ENCODE measurements at places on chromosomes 3 and 15.

DNA sequence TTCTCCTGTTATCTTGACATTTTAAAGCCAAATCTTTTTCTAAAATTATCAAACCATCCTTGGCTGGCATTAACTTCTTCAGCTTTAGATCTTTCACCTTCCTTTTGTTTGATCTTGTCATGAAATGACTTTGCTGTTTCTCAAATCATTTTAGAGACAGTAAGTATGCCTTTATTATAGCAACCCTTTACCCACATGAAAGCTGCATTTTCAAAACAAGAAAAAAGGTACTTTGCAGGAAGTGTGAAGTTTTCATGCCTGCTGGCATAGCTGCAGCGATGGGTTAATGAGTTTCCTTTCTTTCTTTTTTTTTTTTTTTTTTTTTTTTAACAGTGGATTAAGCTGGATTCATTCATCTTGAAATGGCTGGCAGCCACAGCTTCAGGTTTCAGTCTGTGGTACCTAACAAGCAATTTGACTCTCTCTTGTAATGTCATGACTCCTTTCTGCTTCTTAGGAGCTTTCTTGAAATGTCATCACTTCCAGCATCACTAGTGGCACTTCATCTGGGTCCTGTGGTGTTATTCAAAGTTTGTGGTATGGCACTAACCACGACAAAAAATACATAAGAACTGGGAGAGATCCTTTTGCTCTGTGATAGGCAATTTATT is 18.8 kb downstream of the SLC25A26 start:
- no peak for DNase-seq

DNA sequence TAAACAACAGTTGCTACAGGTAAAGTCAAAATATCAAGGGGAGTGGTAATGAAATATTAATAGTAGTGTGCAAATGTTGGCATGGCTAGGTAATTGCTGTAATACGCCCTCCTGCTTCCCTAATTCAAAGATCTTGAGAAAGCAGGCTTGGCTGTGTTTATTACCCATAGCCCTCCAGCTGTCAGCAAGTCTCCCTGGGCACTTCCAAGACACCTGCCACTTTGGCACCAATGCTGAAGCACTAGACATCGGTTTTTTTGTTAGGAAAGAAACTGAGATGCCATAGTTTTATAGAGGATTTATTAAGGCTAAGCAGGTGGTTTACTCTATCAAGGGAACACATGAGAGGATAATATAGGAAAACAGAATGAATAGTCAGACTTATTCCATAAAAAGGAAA is 64.4 kb downstream of the P2RY1 start:
- no peak for DNase-seq

- no peak for DNase-seq
Measured at GRCh38 chr3:60017631-60018030, 967.8 kb upstream of the CFAP20DC start.

DNA sequence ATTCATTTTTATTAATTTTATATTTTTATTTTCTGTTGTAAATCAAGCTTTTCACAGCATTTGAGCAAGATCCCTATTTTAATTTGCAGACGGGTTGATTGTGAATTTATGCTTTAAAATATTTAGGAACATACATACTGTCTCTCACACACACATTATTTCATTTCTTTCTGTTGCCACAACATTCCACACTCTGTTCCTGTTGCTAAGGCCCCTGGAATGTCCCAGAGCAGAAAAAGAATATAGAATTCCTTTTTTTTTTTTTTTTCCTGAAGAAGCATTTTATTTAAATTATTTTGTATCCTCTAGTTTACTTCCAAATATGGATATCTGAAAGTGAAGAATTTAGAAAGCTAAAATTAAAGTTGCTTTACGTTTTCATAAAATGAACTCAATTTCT is 36.8 kb upstream of the SCAANT1 start:
- no peak for DNase-seq

DNA sequence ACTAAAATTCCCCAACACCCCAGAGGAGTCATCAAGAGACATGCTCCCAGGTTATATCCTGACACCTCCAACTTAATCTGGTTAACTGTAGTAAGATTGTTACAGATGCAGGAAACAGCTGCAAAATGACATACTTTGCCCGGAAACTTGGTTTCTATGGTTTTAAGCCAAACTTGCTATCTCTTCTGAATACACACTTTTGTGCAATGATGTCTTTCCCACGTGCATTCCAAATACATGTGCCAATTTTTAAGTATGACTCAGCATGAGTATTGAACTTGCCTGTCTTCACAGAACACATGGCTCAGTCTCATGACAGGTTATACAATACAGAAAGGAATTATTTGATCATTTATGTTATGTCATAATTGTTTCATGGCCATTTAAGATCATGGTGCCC is 207.0 kb upstream of the DCBLD2 start:
- no peak for DNase-seq

- no peak for DNase-seq
Measured at GRCh38 chr3:89474333-89475130, 367.1 kb downstream of the EPHA3 start.

- no peak for DNase-seq
Measured at GRCh38 chr3:138375447-138375846, 27.1 kb downstream of the MRAS start.

DNA sequence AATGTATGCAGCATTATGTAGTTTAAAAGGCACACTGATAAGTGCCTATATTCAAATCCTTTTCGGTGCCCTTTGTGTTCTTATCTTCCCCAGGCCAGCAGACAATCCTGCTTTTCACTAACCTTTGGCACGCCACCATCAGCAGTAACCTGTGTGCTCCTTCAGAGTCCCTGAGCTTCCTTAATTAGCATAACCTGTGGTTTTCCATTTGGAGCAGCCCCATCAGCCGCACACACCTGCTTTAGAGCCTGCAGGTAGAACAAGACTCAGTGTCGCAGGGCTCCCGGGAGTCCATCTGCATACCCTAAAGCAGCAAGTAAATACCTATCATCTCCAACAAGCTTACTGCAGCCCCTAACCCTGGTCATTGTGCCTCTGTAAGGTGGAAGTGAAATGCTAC is 755.1 kb downstream of the ROBO2 start:
- peak; percentile 49 for DNase-seq

DNA sequence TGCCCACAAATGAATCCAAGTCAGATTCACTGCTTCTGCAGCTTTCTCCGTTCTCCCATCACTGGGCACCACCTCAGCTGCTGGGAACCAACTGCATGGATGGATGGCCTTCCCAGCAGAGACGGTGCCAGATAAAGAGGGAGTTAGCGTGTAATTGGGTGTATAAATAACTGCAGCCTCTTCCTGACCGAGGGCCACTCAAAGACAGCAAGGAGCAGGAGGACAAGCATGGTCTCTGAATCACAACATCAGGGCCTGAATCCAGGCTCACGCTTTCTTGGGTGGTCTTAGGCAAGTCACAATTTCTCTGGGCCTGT is 31.7 kb downstream of the TSPAN3 start:
- DNase-seq, result no peak

DNA sequence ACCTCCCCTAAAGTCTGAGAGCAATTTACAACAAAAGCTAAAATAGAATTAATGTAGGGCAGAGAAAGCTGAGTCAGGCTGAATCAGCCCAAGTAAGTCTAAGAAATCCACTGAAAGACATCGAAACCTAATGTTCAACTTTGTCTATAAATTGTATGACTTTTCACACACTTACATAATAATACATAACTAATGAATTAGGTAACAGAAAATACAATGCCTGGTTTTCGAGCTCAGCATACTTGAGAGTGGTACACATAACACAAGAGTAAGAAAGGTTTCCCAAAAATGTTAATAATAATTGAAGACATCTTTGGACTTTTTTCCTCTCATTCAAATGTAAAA is 55.3 kb upstream of the VGLL4 start:
- no peak for DNase-seq

DNA sequence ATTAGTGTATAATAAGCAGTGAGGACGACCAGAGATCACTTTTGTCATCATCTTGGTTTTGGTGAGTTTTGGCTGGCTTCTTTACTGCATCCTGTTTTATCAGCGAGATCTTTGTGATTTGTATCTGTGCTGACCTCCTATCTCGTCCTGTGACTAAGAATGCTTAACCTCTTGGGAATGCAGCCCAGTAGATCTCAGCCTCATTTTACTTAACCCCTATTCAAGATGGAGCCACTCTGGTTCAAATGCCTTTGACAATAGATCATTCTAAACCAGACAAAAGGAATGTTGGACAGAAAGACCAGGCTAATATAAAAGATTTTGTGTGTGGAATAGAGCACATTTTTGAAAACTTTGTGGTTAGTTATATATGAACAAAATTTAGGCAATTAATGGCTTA is 618.5 kb upstream of the BCHE start:
- DNase-seq, result no peak

- DNase-seq, result no peak
Measured at GRCh38 chr3:146262371-146263110, 11.6 kb upstream of the PLSCR4 start.

GRCh38 chr15:27989838-27990237 is 109.3 kb downstream of the OCA2 start:
- DNase-seq, result no peak

- DNase-seq, result no peak
Measured at GRCh38 chr3:47586746-47587145, 8.1 kb upstream of the CSPG5 start.

DNA sequence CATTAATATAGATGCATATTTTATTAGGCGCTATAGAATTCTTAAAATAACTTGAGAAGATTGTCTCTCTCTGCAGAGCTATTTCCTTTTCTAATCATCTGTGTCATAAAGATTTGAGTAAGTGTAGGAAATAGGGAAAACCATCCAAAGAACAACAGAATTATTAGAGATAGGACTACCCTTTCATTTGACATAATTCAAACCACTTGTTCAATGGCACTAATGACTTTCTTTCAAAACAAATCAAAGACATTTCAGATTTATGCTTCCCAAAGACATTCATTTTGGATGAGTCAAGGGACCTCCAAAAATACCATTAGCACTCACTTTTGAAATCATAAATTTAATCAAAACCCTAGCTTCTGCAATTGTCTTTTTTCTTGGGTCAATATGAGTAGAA is 29.5 kb downstream of the PRICKLE2 start:
- no peak for DNase-seq

GRCh38 chr3:184148076-184148475 is 7.1 kb upstream of the DVL3 start:
- no peak for DNase-seq

DNA sequence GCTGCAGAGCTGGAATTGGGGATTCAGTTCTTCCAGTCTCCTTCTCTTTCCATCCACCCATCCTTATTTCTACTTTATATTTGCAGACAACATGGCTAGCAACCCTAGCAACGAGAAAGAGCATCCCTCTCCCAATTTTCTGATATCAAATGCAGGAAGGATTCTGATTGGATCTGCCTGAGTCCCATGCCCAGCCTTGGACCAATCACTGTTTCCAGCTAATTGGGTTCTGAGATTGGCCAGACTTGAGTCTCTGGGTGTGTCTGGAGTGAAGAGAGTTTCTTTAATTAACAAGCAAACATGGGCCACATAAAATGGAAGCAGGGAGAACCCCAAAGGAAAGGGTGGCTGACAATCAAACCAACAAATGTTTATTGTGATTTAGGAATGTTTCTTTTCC is 60.6 kb downstream of the TMEM39A start:
- no peak for DNase-seq

GRCh38 chr3:51937014-51937413 is 4.7 kb downstream of the RRP9 start:
- DNase-seq, result no peak

GRCh38 chr3:66517241-66517640 is 16.4 kb upstream of the LRIG1 start:
- DNase-seq, result no peak

- DNase-seq, result peak; percentile 82
Measured at GRCh38 chr3:42979044-42979972, at the start of gene GASK1A. TSS of gene GASK1A (plus strand) at chr3:42979311. CDS start at chr3:42979643, 332 bp downstream.

GRCh38 chr3:156826144-156826895 is at the start of gene LEKR1:
TSS of gene LEKR1 (plus strand) at chr3:156826353. CDS start at chr3:156829330, 2,977 bp downstream.
- peak; percentile 87 for DNase-seq

GRCh38 chr3:157672061-157672460 is 168.8 kb upstream of the VEPH1 start:
- DNase-seq, result no peak

DNA sequence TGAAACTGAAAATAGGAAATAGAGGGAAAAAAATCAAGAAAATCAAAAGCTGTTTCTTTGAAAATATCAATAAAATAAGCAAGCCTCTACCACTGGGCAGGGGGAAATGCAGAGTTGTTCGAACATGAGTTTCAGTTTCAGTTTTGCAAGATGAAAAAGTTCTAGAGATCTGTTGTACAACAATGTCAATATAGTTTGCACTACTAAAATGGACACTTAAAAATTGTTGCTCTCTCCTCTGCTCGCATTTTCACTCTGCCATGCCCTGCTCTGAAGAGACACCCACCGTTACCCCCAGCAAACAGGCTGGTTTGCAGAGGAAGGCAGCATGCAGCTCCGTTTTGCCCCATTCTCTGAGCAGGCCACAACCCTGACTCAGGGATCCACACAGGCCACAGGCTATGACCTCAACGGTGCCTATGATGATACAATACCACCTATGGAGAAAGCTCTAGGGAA is 64.5 kb downstream of the ZNF148 start:
- no peak for DNase-seq

- DNase-seq, result no peak
Measured at GRCh38 chr15:95134431-95135110, 903.2 kb downstream of the MCTP2 start.

- DNase-seq, result no peak
Measured at GRCh38 chr3:149507491-149508324, 33.2 kb downstream of the TM4SF4 start.

DNA sequence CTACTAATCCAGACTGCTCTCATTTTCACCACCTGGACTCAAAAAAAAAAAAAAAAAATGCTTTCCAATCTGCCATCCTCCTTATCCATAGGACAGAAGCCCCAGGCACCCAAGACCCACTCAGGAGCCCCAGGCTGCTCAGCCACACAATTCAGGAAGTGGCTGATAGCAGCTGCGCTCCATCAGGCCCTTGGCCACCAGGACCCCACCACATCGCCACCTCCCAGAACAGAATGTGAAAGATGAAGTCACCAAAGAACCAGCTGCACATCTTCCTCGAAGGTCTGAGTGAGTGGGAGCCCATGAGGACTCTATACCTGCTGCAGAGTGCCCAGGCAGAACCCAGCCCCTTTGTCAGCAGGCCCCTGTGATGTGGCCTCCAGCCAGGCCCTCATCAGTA is 19.5 kb downstream of the POC1A start:
- no peak for DNase-seq

DNA sequence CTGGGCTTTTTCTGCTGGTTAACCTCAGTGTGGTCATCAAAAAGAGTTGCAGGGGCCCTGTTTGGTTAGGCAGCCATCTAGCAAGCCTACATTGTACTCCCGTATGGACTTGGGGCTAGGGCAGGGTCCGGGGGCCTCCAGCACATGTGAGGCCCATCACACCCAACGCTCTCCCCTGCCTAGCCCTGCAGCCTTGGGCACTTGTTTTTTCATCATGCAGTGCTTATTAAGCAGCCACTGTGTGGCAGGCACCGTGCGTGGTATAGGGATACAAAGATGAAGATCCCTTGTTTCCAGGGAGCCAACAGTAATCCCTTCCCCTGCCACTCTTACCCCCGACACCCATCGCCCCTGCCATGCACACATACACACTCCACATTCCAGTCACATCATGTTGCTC is 14.2 kb downstream of the MRAS start:
- no peak for DNase-seq
